NCI-H1417 (cell line): ENCODE measurements at places on chromosomes 11 and 22.

DNA sequence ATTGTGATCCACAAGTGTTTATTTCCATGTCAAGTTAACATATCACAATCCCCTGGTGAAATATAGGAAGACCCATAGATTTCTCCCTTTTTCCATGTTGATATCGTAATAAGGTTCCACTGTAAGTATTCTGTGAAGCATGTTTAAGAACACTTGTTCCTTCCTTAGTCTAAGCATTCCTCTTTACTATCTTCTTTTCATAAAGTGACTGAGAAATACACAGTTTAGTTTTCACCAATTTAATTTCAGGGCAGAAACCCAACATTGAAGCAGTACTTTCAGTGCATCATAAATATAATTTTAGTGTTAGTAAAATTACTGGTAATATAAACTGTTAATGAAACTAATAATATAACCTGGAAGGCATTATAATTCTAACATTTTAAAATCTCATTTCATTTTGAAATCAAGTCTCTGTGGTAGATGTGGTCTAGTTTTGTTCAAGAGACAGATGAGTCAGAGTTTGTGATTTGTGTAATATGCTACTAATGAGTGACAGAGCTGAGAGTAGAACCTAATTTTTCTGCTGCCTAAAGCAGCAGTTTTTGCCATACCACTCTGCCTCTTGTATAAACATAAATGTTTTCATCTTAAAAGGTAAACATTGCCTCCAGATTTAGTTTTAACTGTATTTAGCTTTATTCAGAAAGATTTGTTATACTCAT lies 79.4 kb downstream of the ATM start:
- no peak for DNase-seq

DNA sequence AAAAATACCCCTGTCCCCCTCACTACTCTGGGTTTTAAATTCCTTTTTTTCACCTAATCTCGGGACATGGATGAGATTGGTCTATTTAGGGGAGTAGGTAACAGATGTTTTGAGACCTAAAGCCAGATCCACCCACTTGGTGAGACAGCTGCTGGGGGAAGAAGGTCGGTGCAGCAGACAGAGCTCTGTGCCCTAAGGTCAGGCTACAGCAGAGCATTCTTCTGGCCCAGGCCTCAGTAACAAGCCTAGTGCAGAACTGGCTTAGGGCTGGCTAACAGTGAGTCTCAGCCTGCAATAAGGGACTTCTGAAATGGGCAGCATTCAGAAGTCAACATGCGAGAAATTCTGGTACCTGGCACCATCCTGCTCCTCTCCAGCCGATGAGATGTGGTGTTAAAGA lies 444.9 kb upstream of the KIRREL3 start:
- DNase-seq: no peak

- DNase-seq: peak; percentile 66
Observed at GRCh38 chr22:43308060-43308830, 34.9 kb downstream of the SCUBE1 start.

DNA sequence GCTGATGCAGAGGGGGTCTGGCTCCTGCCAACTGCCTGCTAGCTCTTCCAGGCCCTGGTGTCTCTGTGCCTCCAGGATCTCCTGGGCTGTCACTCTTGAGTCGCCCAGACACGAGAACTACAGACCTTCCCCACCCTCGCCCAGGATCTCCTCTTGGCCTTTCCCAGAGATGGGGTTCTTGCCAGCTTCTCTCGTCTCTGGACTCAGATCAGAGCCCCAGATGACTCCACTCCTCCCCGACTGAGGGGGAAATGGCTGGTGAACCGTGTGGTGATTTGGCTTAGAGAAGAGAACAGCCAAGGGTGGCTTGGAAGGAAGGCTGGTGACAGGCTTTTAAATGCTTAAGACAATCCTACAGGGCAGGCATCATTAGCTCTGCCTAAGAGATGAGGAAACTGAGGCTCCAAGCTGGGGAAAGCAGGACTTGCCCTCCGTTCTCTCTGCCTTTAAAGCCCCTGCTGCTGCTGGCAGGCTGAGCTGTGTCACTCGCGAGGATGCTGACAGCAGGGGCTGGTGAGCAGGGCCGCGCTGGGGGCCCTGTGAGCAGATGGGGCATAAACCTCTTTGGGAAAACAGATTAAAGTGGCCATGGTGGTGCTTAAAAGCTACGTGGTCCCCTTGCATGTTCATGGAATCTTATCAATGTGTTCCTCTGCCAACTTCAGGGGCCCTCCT lies 90.3 kb upstream of the THY1 start:
- no peak for DNase-seq

DNA sequence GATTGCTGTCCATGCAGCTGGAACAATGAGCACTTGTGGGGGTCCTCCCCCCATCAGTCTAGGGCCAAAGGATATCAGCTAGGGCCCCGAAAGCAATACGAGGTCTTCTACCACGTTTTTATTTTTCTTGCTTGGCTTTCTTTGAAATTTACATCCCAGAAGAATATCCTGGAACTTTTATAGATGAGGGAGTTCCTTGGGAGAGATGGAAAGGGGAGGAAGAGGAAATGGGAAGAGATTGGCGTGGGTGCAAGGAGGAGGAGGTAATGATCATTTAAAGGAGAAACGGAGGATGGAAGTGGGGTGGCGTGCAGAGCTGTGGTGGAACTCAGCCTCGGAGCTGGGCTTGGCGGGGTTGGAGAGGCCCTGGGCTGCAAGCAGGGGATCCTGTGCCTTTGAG lies 90.3 kb downstream of the SNX19 start:
- no peak for DNase-seq

DNA sequence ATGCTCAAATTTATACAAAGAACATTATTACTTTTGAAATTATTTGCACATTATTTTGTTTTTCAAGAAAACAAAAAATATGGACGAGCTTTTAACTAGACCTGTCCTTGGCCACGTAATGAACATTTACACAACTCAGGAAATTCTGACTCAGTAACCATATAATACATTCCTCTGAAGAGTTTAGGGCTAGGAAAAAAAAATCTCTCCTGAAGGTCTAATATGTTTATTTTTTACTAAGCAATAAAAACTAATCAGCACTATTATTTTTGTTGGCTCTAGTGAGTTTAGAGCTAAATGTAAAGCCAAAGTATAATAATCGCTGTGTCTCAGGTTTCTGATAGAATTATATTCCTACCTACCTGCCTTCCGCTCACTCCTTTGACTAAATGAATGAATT lies 187.5 kb downstream of the SWAP70 start:
- no peak for DNase-seq
